Amniotic epithelial cell (primary cell): ENCODE measurements at places on chromosomes 4 and X.

DNA sequence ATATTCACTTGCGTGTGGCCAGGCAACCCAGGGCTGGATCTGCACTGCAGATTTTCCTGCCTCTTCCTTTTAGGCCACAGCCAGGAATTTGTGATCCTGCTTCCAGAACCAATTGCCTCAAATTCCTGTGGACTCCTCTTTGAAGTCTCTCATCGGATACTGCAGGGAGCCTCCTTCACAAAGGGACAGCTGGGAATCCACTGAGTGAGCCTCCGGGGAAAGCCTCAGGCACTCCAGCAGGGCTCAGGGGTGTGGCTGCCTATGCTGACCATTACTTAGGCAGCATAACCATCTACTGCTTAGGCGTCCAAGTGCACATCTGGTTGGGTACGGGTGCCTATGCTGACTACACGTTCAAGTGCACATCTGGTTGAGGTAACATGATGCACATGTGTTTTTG lies 321.5 kb downstream of the NLGN4X start:
- DNase-seq: no peak

GRCh38 chr4:5472160-5472591 lies 236.2 kb downstream of the EVC2 start:
- DNase-seq: peak; percentile 8

GRCh38 chr4:86965019-86965976 lies 30.5 kb downstream of the AFF1 start:
- DNase-seq: no peak

DNA sequence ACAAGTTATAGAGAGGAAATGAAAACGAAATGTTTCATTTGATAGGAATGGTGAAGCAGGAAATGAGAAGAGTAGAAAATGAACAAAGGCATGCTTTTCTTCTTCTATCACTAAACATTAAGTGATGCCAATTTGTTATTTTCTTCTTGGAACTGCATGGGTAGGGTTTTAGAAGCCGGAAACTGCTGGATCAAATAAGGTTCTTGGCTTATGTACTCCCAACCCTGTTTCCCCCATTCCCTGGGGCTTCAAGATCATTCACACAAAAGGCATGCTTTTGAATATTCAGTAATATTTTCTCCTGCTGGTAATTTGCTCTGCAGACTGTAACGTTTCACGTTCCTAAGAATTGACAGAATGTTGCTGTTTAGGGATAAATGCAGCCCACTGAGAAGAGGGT lies 224.1 kb downstream of the NLGN4X start:
- DNase-seq: no peak

DNA sequence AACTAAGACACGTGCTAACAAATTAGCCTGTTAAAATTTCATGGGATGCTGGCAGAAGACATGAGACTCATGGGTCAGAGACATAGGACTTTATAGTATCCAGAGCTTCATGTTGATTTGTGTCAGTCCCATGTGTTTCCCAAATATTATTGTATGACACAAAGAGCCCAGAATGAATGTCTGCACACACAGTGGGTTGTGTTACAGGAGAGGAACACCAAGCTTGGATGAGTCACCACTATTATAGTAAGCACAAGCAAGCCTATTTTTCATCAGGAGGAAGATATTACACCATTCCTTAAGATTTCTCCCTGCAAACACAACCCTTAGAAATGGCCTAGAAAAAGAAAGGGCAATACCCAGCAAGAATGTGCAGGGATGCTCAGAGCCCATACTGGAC lies 15.4 kb downstream of the BBS12 start:
- peak; percentile 91 for DNase-seq

DNA sequence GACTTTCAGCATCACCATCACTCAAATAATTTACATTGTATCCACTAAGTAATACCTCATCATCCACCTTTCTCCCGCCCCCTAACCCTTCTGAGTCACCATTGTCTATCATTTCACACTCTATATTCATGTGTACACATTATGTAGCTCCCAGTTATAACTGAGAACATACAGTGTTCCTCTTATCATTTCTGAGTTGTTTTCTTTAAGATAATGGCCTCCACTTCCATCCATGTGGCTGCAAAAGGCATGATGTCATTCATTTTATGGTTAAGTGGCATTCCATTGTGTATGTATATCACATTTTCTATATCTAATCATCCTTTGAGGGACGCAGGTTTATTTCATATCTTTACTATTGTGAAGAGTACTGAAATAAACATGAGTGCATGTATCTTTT lies 14.6 kb upstream of the NDST4 start:
- DNase-seq: no peak

GRCh38 chrX:130994671-130995070 lies 63.5 kb upstream of the ARHGAP36 start:
- peak; percentile 1 for DNase-seq
